ENCODE measurements at places on chromosomes 16 and 17.

- DNase-seq: no peak
These were observed 92.2 kb downstream of the MAF start for GRCh38 chr16:79508294-79508693.

DNA sequence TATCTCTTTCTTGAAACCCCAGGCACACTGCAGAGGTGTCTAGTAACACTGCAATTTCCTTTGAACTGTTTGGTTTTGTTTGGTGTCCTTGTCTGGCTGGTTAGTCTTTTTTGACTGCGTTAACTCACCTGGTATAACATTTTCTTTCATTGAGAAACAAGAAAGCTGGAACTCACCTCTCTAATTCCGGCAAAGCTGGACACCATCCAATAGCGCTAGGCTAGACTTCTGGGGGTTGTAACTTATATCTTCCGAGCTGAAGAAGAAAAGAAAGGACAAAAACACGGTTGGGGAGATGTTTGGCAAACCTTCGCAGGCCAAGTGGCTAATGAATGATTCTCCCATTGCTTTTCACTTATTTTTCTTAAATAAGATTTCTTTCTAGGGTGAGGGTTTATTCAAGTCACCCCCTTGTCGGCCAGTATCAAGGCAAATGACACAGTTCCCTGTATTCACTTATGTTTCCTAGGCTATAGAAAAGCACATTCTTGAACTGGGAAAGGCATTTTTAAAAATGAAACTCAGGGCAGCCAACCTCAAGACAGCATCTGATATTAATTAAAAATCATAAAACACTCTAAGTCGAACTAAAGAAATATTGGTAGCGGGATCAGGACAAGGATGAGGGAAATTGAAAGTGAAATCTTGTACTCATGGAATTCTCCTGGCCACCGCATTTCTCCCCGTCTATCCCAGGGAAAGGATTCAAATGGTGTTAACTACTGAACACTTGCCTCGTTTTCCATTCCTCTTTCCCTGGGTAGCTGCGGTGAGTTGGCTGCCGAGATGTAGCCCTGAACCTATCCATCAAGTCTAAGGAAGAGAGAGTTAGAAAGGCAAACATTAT, 95.9 kb upstream of the ZFHX3 start:
- DNase-seq: no peak

- DNase-seq: no peak
These were observed 467.2 kb downstream of the CDH8 start for GRCh38 chr16:61569028-61569427.

GRCh38 chr16:23016368-23016767, 132.9 kb downstream of the USP31 start:
- peak; percentile 58 for DNase-seq

- DNase-seq: no peak
These were observed 35.5 kb upstream of the ETV4 start for GRCh38 chr17:43581613-43582012.

- peak; percentile 23 for DNase-seq
These were observed 72.7 kb downstream of the STH start for GRCh38 chr17:46071796-46072195.

GRCh38 chr16:88433632-88434352, 19.3 kb upstream of the ZFPM1 start:
- no peak for DNase-seq

GRCh38 chr16:89434490-89434889, 55.9 kb downstream of the ANKRD11 start:
- DNase-seq: no peak

- DNase-seq: no peak
These were observed 834 bp downstream of the FLYWCH1 start for GRCh38 chr16:2912330-2913199.

DNA sequence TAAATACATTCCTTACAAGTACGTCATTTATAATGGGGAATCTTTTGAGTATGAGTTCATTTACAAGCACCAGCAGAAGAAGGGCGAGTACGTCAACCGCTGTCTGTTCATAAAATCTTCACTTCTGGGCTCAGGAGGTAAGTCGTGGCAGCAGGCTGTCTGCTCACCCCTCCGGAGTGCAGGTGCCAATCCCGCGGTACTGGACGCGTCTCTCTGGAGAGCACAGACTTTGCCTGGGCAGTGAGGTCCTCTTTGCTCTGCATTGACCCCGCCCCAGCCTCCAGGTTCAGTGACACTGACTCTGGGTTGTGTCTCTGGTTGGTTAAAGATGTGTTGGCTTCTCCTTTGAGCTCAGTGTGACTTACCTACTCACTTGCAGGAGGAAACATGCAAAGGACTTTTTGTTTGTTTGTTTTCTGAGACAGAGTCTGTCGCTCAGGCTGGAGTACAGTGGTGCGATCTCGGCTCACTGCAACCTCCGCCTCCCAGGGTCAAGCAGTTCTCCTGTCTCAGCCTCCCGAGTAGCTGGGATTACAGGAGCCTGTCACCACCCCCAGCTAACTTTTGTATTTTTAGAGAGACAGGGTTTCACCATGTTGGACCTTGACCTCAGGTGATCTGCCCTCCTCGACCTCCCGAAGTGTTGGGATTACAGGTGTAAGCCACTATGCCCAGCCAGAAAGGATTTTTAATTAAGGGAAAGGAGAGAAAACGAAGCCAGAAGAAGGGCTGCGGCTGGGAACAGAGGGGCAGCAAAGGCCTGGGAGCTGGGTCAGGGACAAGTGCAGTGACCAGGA, 31.2 kb downstream of the RNF213 start:
- no peak for DNase-seq

GRCh38 chr17:62562656-62563055, 64.8 kb upstream of the MRC2 start:
- DNase-seq: no peak

GRCh38 chr17:40366076-40366860, 1.7 kb upstream of the GJD3 start:
- no peak for DNase-seq

- no peak for DNase-seq
These were observed 28.0 kb downstream of the NQO1 start for GRCh38 chr16:69698404-69698803.

- DNase-seq: no peak
These were observed 9.6 kb upstream of the PLEKHG4 start for GRCh38 chr16:67269766-67270165.

- DNase-seq: no peak
These were observed 46.6 kb downstream of the PIK3R5 start for GRCh38 chr17:8918807-8919465.

DNA sequence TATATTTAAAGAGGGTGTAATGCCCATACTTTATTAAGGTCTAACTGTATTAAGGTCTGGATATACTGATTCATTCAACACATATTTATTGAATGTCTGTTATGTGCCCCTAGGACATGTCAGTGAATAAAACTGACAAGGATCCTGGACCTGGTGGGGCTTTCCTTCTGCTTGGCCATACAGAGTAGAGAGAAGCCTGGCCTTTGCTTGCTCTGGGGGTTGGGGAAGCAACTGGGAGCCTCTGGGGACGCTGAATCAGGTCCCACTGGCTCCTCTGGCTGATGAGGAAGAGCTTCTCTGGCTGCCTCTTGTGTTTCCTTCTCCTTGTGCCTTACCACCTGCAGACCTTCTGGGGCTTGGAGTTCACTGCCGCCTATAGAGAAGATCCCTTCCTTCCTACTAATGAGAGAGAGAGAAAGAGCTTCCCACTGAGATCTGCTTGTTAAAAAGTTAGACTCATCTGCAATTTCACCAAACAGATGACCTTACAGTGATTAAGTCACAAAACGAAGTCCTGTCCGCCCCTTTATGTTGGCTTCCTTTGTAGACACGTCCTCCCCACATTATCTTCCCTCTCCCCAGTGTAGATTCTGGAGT, 49.7 kb downstream of the MSI2 start:
- no peak for DNase-seq

DNA sequence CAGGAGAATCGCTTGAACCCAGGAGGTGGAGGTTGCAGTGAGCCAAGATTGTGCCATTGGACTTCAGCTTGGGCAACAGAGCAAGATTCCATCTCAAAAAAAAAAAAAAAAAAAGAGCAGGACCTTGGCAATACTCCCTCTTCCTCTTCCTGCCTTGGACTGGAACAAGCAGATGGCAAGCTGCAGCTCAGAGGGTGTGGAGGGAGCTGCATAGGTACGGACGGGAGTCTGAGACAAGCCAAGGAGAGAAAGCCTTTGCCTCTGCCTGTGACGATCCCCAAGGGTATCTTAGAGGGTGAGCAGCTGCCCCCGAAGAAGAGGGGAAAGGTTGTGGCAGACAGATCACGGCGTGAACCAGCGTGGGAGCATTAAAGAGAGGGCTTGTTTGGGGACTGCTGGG, 109.2 kb downstream of the AIPL1 start:
- DNase-seq: no peak

DNA sequence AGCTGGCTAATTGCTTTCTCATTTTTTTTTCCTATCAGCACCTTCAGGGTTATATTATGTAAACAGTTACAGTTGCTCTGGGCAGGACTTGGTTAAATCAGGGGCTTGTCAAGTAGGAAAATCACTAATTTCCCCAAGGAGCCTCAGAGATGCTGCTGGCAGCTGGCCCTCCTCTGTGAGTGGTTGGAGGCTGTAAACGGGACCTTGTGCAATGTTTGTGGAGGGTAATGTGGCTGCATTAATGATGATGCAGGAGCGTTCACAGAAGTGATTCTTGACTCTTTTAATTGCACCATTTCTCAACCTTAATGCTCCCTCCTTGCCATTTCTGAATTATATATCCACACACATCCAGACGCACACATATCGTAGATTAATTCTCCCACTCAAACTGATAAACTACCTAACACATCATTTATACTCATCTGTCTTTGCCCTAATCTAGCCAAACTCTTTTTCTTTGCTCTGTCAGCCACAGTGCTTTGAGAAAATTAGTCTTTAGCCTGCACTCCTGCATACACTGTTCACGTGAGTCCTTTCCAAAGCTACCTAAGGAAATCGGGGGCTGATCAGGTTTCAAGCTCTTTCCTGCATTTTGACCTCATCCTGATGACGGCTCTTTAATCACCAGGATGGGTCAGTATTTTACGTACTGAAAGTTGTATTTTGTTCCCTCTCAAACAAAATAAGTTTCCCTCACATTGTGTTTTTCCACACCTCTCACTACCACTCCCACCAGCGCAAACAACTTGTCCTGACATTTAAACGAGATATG, 154.4 kb upstream of the PIRT start:
- no peak for DNase-seq

DNA sequence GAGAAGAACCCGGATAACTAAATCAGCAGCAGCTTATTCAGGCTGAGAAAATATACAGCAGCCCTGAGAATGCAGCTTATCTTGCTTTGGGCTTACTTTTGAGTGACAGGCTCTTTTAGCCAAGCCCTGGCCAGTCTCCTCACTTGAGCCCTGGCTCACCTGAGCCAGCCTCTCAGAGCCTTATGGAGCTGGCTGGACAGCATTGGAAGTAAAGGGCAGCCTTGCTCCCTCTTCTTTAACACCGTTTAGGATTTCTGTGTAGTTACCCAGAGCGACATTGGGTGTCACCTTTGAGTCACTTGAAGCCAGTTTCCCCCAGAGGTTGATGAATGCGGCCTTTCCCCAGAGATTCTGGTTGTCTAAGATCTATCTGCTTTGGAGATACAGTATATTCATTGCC, 7.7 kb upstream of the NPIPB2 start:
- no peak for DNase-seq

GRCh38 chr16:73213732-73214455, 166.0 kb upstream of the ZFHX3 start:
- DNase-seq: no peak

GRCh38 chr17:40097931-40098845, 2.2 kb downstream of the NR1D1 start:
- no peak for DNase-seq

DNA sequence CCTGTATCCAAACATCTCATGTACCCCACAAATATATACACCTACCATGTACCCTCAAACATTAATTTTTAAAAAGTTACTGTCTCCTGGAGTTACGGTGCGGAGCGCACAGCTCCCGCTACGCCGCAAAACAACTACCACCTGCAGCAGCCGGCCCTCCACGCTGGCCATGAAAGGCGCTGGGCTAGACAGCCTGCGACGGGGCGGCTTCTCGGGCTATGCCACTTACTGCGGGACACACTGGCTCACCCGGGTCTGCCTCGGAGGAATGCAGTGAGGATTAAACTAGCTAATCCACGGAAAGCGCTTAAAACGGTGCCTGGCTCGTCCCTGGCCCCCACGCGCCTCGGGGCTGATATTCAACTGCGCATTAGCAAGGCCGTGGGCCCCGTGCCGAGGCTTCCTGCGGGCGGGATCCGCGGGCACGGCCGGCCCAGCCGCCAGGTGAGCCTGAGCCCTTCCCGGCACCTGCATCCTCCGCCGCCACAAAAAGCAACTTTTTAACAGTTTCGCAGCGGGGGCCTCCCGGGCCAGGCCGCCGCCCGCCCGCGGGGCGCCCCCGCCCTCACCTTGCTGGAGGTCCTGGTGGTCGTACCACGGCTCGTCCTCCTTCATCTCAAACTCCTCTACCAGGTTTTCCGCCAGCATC, 633 bp downstream of the CDR2 start:
- DNase-seq: no peak

- DNase-seq: no peak
These were observed 4.5 kb upstream of the FOXN1 start for GRCh38 chr17:28501421-28502284.

- DNase-seq: no peak
These were observed 138.8 kb downstream of the MRM1 start for GRCh38 chr17:36740157-36740556.

GRCh38 chr17:74815067-74815466, 38.9 kb upstream of the NAT9 start:
- DNase-seq: no peak

- no peak for DNase-seq
These were observed 9.2 kb downstream of the KRT33B start for GRCh38 chr17:41360296-41360995.

DNA sequence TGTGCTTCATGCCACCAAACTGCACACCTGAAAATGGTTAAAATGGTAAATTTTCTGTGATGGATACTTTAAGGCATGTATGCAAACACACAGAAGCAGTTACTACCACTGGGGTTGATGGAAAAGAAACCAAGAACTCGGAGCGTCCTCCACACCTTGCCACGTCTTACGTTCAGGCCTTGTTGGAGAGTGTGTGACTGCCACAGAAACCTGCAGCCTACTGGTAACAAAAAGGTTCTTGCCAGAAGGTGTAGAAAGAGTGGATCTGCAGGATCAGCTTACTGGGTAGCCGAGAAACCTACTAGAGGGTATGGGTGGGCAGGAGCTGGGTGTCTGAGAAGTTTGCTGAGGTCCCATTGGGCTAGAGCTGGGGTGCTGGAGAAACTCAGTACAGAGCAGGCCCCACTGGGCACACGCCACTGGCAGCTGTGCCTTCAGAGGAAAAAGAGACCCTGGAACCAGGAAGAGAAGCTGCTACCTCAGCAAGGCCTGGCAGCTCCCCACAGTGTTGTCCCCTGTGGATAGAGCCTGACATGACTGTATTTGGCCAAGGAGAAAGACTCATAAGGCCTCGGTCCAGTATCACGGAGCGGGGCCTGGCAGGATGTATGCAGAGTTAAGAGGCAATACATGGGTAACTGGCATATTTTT, 204.6 kb downstream of the SEC14L1 start:
- DNase-seq: no peak

- DNase-seq: no peak
These were observed 849 bp downstream of the PRR29 start for GRCh38 chr17:63998721-63999679.
